ENCODE measurements at places on chromosomes 3 and 15. TPM values are rescaled to one million over a fixed set of nuclear protein-coding genes. Genes with fewer than 3 reads are reported as not detected.

- DNase-seq = no peak
These were observed 240.9 kb upstream of the ADAMTS9 start for GRCh38 chr3:64928683-64929082.

The CHP1 gene
- total RNA-seq = 25.6 TPM

The CD276 gene
- not detected for total RNA-seq

- no peak for DNase-seq
These were observed 48.8 kb downstream of the STRIT1 start for GRCh38 chr3:155244699-155245098.

The KBTBD13 gene
- total RNA-seq = not detected

DNA sequence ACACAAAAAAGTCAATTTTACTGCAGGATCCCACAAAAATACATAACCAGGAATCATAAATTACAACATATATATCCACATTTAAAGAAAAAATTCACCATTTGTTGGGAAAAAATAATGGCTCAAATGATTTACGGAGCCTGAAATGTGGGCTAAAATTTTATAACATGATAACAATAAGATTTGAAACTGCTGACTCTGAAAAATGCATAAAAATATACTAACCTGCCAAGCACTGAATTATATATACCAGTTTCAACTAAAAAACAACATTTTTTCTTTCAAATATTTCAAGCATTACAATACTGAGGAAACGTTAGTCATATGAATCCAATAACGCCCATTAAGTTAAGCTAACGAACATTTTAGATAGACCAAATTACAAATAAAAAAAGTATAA, 12.2 kb upstream of the MYO5C start:
- DNase-seq = no peak

Measured in CD8-positive, alpha-beta T cell (primary cell).